ENCODE measurements at places on chromosomes 12 and 14.

- no peak for DNase-seq
Measured at GRCh38 chr14:37610945-37611523, 15.6 kb downstream of the TTC6 start.

DNA sequence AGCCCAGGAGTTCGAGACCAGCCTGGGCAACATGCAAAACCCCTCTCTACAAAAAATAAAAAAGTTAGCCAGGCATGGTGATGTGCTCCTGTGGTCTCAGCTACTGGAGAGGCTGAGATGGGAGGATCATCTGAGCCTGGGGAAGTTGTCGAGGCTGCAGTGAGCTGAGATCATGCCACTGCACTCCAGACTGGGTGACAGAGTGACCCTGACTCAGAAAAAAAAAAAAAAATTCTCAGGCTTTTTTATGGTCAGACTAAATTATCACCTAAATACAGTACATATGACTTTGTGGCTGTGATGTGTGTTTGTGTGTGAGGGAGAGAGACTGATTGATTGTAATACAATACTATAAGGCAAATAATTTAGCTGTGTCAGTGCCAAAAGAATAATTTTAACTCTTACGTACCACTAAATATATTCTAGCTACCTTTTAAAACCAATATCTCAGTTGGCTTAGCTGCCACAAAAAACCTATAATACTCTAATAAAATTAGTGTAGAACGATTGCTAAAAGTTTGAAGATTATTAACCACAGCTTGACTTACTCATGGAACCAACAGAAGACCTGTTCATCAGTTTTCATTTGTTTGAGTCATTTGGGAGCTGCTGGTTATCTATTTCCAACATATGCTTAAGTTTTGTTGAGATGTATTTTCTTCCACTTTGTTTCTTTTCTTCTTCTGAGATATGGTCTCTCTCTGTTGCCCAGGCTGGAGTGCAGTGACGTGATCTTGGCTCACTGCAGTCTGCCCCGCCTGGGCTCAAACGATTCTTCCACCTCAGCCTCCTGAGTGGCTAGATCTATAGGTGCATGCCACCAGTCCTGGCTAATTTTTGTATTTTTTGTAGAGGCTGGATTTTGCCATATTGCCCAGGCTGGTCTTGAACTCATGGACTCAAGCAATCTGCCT lies 58.0 kb downstream of the DIP2B start:
- DNase-seq: no peak

- DNase-seq: no peak
Measured at GRCh38 chr12:503111-503761, 43.5 kb downstream of the B4GALNT3 start.

- peak; percentile 73 for DNase-seq
Measured at GRCh38 chr12:112900298-112901145, 6.2 kb upstream of the OAS1 start.

DNA sequence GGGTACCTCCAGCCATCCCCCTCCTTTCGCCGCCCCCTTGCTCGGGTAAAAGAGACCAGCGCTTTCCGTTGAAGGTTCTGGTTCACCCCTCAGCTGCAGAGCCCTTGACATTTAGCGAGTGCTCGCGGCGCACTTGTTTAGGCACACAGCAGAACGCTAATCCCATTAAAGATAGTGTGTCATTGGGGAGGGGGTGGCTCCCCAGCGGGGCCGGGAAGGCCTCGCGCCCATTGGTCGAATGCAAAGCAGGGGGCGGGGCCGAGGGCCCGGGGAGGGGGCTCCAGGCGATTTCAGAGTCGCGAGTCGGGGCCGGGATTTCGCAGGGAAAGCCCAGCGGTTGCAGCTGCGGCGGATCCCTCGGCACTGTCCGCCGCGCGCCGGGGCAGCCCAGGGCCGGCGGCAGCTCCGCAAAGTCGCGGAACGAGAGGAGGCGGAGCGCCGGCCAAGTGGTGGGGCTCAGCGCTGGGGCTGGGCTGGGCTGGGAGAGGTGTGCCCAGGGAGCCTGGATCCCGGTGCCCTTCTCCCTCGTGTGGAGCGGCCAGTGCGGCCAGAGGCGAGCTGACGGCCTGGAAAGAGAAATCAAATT lies 122.9 kb downstream of the TSPAN9 start:
- DNase-seq: peak; percentile 36

DNA sequence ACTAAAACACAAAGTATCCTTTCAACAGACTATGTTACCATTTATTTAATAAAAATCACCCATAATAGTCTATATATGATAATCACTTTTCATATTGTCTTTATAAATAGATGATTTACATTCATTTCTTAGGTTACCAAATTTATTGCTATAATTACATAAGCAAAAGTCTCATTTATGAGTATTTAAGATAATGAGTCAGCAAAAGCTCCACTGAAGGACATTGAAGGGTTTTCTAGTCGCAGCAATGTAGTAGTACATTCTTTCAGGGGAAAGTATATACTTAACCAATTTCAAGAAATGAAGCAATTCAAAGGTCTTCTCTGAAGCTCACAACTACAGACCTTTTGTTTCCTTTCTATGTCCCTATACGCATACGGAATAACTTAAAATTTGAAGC lies 110.9 kb downstream of the NOVA1 start:
- DNase-seq: no peak

- peak; percentile 18 for DNase-seq
Measured at GRCh38 chr12:120928864-120929652, 24.9 kb upstream of the SPPL3 start.

- DNase-seq: no peak
Measured at GRCh38 chr12:109737126-109737525, 23.5 kb downstream of the FAM222A start.

DNA sequence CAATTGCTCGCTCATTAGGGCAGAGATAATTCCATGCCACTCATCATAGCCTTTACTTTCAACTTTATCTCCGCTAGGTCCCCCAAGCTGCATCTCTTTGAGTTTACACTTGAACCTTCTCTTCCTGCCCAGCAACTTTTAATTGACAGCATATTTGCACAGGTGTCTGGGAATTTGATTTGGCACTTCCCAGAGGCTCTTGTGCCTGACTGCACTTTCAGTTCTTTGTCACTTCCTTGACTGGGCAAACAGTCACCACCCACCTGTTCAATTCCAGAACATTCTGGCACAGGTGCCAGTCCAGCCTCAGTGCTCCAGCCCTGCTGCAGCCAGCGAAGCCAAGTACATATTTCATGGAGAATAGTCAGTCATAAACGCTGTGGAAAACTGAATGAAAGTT lies 110.1 kb upstream of the LRIG3 start:
- DNase-seq: peak; percentile 39

DNA sequence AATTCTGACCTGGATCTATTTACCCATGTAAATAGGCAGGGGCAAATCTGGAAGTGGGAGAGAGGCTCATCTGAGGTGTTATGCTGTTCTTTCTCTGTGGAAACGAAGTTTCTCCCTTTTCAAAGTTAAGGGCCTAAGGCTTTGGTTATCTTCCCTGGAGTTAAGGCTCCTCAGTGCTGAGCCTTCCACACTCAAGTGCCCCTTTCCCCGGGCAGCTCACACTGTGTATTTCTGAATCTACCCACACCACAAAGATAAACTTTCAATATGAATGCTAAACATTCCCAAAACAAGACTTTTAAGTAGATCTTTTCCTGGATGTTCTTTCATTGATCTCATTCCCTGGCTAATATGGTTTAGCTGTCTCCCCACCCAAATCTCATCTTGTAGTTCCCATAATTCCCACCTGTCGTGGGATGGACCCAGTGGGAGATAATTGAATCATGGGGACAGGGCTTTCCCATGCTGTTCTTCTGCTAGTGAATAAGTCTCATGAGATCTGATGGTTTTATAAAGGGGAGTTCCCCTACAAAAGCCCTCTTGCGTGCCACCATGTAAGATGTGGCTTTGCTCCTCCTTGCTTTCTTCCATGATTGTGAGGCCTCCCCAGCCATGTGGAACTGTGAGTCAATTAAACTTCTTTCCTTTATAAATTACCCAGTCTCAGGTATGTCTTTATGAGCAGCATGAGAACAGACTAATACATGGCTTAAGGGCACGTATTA lies 251.1 kb downstream of the NAV3 start:
- no peak for DNase-seq

DNA sequence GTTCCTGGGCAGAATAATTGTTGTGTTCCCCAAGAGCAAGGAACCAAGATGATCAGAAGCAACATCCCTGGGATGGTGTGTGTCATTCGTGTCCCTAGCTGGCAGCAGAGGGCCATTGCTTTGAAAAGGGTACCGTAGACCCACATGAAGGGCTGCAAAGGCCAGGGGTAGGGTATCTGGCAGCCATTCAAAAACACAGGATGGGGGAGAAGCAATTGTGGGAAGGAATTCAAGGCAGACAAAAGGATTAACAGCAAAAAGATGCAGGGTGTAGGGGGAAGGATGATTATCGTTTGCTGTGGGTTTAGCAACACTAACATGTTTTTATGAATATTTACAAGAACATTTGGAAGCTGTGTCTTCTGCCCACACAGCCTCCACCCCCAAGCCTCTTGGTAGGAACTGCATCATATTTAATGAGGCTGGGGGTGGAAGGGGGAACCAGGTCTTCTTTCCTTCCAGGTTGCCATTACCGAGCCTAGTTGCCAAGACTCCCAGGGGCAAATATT lies 169.0 kb upstream of the G2E3 start:
- DNase-seq: no peak

DNA sequence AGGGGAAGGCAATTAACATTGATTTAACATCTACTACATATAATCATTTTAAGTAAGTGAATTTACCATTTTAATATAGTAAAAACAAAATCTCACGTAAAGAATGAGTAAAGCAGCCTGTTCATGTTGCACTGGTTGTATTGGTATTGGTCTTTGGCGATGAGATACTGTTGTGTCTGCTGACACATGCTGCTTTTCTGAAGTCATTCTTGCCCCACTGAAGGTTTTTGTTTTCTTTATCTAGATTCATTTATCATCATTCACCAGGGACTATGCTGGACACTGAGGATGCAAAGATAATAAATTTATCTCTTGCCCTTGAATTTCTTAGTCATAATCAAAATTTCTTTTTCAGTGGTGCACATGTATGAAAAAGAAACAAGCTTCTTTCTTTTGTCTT lies 246.2 kb upstream of the NPAS3 start:
- no peak for DNase-seq

- DNase-seq: no peak
Measured at GRCh38 chr12:45743247-45743646, 13.7 kb downstream of the ARID2 start.

DNA sequence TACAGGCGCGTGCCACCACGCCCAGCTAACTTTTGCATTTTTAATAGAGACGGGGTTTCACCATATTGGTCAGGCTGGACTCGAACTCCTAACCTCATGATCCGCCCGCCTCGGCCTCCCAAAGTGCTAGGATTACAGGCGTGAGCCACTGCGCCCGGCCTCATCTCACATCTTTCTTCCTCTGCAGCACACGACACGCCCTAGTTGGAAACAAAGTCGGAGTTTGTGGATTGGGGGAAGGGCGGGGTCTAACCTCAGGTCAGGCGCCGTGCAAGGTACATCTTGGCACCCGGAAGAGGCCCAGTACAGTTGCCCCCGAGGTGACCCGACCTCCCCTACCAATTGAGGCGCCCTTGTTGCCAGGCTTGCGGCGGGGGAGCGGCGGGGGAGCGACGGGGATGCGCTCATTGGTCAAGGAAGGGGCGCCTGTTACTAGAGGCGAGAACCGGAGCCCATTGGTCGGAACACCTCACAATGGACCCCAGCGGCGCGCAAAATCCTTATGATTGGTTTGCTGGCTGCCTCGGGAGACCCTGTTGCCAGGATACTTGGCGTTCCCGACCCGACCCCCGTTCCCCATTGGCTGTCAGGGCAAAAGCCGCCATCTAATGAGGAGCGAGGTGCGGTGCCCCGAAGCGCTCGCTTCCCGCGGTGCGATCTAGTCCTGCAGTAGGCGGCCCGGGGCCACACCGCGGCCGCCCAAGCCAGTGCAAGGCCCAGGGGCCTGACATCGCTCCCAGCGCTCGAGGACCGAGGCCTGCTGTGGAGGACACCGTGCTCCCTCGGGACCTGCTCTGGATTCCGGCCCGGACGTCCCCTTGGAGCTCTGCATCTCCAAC lies at the start of gene REC8:
Gene REC8 (plus strand): TSS at position 659 of the 839 bp plus-strand sequence. CDS start 473 bp downstream, outside the sequence.
- peak; percentile 98 for DNase-seq

- peak; percentile 54 for DNase-seq
Measured at GRCh38 chr12:81128930-81129554, 51.2 kb downstream of the ACSS3 start.

DNA sequence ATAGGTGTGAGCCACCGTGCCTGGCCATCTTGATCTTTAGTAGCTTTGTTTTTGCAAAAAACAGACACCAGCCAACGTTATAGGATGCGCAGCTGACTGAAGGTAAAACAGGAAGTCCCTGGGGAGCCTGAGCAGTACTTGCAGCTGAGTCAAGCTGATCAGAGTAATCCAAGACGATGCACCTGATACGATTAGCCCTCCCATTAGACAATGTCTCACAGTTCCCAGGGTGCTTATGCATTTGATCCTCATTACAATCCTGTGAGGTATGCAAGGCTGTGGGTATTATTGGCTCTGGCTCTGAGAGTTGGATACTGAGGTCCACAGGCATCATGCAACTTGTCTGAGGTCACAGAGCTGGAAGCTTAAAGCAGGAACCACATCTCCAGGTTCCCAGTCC lies 8.1 kb downstream of the KRT18 start:
- no peak for DNase-seq

DNA sequence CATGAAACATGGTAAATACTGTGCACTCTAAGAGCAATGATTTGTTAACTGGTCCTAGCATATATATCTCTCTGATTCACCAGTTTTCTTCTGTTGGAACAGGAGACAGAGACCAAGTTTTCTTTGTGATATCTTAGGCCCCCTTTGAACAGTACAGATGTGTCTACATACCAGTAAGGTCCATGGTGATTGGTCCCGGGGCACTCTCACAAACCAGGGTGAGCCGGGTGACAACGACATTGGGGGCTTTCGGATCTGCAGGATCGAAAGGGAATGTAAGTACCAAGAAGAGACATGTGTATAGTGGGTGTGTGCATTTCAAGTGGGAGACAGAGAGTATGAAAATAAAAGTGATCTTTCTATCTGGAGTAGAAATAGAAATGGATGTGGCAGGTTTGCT lies 11.3 kb upstream of the ERP27 start:
- no peak for DNase-seq

GRCh38 chr14:102824832-102825231 lies 47.6 kb downstream of the TRAF3 start:
- DNase-seq: no peak

DNA sequence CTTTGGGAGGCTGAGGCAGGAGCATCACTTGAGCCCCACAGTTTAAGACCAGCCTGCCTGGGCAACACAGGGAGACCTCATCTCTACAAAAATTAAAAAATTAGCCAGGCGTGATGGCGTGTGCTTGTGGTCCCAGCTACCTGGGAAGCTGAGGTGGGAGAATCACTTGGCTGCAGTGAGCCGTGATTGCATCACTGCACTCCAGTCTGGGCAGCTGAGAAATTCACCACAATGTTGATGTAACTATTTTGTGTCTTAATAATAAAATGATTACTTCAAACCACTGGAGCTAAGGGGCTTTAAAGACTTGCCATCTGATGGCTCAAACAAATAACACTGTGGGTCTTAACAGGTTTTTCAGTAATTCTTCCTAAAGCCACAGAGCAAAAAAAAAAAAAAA lies 10.8 kb downstream of the ERH start:
- no peak for DNase-seq
